ENCODE measurements at places on chromosomes 3 and 15.

DNA sequence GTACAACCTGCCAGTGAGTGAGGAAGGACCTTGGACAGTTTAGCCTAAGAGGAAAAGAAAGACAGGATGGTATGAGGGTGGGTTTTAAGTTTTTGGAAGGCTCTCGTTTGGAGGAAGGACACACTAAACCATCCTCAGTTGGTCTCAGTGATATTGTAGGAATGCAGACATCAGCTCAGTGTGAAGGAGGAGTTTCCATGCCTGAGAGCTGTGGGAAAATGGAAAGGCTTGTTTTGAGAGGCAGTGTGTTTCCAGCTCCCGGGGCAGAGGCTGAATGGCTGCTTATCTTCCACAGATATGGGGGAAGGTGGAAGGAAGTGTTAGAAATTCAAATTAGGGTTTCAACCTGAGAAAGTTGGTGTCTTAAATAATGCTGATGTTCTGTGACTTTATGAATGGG, 89.6 kb upstream of the MYZAP start:
- no peak for DNase-seq

DNA sequence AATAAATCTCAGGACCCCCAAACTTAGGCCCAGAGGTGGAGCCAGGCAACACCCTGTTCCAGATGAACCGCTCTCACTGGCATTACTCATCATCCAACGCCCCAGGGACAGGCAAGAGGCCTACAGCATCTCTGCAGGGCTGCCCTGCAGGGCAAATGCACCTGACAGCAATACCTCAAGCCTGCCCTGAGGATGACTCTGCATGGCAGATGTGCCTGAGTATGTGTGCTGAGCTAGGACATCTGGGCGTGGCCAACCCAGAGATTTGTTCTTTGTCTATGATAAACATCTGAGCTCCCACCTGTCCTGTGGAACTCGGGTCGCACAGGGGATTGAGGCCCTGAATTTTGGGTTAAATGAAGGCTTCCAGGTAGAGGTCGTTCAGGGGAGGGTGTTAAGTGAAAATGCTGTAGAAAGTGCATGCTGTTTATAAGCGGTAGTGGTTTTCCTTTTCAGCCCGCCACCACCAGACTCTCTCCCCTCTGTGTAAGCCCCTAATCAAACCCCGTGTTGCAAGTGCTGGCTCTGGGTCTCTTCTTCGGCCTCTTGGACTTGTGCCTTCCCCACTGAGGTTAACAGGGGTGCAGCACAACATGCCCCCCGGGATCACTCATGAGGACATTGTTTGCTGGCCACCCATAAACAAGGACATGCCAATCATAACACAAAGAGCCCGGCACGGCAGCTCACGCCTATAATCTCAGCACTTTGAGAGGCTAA, 92.3 kb downstream of the ATP10A start:
- no peak for DNase-seq

- DNase-seq, result no peak
Observed at GRCh38 chr3:112463250-112463649, 36.0 kb downstream of the BTLA start.

GRCh38 chr15:68205558-68205944, 419 bp upstream of the CALML4 start:
- no peak for DNase-seq

GRCh38 chr3:82093641-82094040, 332.2 kb upstream of the GBE1 start:
- DNase-seq, result no peak

- no peak for DNase-seq
Observed at GRCh38 chr15:68173119-68173518, 32.0 kb downstream of the CALML4 start.

DNA sequence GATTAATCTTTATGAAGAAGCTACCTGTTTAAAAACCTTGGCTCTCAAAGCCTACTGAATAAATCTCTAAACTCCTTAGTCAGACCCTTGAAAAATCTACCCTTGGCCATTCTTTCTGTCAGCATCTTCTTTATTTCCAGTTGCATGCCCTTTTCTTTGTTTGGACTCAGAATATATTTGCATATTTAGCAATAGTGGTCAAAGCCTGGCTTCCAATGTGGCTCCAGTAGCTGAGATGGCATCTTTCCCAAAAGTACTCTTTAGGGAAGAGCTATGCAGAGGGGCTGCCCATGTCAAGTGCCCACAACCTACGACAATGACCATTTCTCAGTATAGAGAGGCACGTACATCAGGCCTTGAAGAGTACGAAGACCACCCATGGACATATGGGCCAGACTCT, 47.2 kb downstream of the TLNRD1 start:
- no peak for DNase-seq

DNA sequence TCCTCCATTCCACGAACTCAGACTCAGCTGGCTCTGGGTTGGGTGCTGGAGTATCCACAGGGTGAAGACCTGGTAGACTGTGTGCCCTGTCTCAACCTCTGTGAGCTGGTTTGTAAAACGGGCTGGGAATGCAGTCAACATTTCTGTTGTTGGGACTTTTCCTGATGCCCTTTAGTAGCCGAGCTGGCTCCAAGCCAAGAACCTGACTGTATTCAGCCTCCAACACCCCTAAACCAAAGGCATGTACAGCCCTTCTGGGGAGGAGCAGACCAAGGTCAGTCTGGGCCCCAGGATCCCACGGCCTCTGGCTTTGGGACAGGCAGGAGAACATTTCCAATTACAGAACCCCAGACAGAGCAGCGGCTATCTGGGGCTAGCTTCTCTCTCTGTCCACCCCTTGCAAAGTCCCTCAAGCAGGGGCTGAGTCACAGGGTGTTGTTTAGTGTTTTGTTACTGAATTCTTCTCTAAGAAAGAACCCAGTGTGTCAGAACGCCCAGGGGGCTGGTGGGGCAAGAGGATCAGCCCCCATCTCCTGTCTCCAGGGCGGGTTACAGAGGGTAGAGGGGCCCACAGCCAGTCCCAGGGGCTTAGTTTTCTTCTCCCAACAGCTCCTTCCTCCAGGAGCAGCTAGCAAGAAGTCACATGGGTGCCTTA, 56.8 kb upstream of the SLC6A6 start:
- DNase-seq, result no peak

DNA sequence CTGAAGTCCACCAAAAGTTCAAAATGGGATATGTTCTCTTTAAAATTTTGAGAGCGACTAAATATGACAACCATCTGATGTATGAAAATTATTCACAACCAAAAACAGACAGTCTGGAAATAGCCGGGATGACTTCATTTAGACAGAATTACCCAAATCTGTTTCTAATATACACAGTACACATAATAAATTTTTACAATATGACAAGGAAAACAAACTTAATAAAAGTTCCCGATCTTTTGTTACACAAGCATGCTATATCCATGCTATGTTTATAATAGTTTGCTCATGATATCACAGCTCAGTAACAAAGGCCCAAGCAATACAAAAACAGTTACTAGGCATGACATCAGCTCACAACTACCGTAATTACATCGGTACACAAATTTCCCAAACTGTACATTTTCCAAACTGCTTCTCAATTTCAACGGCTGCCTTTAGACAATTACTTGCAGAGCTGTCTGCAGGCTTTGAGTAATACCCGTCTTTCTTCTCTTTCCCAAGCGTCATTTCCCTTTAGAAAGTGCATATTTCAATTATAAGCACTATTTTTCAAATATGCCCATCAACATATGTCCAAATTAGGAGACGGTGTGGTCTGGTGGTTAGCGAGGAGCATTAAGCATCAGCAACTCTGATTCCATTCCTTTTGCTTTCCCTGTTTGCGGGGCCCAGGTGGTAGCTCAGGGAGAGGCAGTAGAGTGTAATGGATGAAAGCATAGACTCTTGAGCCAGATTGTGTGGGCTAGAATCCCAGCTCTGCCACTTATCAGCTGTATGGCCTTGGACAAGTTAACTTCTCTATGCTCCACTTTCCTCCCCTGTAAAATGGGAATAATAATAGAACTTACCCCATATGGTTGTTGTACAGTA, 481.2 kb downstream of the FOXP1 start:
- DNase-seq, result no peak

GRCh38 chr3:147760941-147761340, 351.8 kb downstream of the ZIC1 start:
- no peak for DNase-seq

DNA sequence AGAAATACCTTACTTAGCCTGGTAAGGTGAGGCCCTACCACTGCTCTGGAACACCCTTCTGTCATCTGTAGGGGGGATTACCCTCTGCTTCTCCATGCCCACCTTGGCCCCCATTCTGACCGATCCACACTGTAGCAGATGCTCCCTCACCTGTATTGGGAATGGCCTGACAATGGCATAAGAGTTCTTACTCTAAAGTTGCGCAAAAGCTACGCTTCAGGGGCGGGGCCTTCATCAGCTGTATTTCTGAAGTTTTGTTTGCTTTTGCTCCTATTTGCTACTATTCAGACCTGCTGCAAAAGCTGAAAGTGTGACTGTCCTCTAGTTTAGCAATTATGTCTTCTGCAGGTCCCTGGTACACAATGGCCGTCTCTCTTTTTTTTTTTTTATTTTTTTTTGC, 252.6 kb downstream of the TLE3 start:
- no peak for DNase-seq

- no peak for DNase-seq
Observed at GRCh38 chr15:25912035-25912434, 48.9 kb upstream of the ATP10A start.

DNA sequence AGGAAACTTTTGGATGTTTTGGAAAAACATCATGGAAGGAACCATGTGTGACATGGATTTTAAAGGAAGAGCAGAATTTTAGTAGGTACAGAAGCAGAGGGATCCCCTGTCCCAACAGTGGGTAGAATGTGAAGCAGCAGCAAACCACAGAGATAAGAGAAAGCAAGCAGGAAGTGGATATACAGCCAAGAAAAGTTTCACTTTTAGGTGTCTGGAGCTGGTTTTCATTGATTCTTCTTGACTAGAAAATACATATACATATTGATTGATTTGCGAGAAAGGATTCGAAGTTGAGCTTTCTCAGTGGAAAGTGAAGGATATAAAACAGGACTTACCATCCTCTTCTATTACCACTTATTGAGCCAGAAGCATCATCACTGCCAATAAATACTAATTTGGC, 133.5 kb downstream of the KCNMB2 start:
- no peak for DNase-seq

- DNase-seq, result no peak
Observed at GRCh38 chr3:58173669-58174398, 36.9 kb downstream of the DNASE1L3 start.

DNA sequence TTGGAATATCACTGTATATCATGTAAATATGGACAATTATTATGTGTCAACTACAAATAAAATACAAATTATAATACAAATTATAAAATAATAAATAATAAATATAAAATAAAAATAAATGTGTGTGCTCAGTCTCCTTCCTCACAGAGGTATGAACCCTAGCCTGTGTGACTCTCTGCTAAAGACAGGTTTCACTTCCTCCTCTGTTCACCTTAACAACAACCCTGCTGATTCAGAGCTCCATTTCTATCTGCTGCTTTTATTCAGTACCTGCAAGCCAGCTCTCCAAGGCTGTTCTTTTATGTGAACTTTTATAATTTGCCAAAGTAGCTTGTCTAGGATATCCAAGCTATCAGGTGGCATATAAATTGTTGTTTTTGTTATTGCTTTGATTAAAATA, 610.7 kb upstream of the GRM7 start:
- no peak for DNase-seq

DNA sequence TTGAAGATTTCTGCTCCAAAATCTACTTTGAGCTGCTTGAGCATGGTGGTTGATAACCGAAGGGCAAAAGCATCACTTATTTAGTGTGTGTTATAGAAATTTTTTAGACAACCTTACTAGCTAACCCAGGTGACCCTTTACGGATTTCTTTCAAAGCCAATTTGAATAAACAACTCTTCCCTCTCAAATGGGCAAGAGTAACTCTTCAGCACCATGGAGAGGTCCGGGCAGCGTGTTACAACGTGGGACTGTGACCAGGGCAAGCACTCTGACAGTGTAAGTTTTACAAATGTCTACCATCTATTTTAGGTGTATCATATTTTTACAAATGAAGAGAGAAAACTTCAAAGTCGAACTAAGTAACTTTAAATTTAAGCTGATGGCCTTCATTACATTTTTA, 471.8 kb downstream of the MFSD1 start:
- DNase-seq, result no peak

DNA sequence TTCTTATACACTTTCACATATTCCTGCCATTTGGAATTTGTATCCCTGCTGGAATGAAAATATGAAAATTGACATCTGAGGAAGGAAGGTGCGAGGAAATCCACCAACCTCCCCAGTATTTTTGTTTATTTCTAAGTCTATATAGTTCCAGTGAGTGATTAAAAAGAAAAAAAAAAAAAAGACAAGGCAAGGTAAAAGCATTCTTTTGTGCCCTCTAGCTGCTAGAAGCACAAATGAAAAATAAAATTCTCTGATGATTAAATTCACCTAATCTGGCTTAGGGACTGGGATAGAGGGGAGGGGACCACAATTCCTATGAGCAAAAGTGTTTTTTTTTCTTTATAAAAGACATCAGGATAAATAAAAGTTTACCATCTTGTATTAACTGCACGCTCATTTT, 370.9 kb downstream of the NR2F2 start:
- DNase-seq, result no peak

GRCh38 chr3:67001086-67001861, 3.2 kb downstream of the KBTBD8 start:
- DNase-seq, result no peak

DNA sequence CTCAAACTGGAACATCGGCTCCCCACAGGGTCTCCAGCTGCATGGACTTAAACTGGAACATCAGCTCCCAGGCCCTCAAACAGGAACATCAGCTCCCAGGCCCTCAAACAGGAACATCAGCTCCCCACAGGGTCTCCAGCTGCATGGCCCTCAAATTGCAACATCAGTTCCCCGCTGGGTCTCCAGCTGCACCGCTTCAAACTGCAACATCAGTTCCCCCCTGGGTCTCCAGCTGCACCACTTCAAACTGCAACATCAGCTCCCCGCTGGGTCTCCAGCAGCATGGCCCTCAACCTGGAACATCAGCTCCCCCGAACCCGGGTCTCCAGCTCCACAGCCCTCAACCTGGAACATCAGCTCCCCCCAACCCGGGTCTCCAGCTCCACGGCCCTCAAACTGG, 82.0 kb downstream of the TFRC start:
- DNase-seq, result no peak

DNA sequence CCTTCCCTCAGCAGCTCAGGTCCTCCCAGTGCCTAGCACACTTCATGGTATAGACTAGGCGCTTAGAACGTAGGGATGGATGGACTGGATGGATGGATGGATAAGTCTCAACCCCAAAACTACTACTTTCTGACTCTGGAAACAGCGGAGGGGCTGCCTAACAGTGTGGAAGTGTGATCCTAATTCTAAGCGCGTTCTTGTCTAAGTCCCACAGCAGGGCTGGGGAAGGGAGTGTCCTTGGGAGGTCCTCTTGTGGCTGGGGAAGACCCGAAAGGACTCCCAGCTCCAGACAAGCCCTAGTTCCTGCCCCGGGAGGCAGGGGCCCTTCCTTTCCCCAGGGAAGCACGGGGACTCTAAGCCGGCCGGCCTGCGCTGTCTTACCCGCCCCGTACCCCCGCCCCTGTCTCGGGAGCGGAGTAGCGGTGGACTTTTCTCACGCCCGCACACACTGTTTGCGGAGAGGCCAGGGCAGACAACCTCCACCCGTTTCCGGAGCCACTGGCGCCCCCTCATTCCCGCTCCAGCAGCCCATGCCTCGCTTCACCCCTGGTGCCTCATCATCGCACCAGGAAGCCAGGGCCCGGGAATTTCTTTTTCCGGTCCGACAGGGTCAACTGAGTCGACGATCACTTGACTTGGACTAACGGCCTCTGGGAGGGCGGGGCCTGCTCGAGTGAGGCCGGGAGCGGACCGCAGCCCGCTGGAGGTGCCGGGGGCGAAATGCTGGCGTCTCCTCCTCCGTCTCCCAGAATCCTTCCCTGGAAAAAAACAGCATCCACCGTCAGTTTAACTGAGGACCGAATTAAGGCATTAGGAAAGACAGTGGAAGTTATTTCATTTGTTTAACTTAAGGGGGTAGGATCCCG, 133.3 kb downstream of the TBC1D2B start:
- peak; percentile 39 for DNase-seq
